ENCODE measurements at places on chromosomes 7 and 10.

GRCh38 chr10:114686013-114686412 lies 27.9 kb upstream of the ABLIM1 start:
- no peak for DNase-seq

DNA sequence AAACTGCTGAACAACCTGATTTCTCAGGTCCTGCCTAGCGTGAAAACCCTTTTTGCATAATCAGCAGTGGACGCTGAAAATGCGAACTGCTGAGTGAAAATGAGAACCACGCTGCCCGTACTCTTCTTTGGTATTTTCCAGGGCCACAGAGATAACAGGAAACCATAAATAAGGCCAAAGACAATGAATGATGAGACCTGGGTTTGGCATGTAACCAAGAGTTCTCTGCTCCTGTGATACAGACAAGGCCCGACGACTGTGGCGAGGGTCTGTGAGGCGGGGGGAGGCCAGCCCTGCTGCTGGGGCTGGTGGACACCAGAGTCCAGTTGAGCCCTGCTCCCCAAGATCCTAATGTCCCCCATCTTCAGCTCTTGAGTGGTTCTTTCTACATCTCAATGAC lies 236.0 kb downstream of the WDR11 start:
- DNase-seq = no peak

DNA sequence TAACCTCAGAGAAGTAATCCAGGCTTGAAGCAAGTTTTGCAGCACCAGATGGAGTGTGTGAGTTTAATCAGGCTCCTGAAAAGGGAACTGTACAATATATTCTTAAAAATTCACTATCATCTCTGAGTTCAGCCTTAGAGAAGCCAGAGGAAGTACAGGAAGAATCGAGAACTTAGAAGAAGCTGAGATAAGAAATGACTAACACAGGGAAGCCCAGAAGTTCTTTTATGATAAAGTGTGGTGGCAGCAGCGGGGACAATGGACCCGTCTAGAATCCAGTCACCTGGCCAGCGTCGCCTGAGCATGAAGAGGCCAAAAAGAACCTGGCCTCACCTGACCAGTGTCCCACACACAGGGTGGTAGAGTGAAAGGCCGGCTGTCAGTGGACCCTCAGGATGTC lies 161.0 kb downstream of the USP6NL start:
- DNase-seq = no peak

DNA sequence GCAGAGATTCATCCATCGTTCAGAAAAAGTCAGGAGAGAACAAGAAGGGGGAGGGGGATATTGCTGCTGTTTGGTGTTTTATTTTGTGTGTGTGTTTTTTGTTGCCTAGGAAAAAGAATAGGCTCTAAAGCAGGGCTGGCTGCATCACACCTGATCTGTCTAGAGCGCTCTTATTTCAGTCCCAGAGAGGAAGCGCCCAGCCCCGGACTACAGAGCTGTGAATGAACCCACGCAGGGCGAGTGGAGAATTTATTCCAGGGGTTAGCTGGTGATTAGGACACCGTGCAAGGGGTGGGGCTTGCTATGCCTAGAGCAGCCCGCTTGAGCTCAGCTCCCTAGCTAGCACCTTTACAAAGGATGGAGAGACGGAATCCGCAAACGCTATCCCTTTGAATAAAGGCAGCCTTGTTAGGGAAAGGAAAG lies 621 bp upstream of the FAM13C start:
- DNase-seq = peak; percentile 75

DNA sequence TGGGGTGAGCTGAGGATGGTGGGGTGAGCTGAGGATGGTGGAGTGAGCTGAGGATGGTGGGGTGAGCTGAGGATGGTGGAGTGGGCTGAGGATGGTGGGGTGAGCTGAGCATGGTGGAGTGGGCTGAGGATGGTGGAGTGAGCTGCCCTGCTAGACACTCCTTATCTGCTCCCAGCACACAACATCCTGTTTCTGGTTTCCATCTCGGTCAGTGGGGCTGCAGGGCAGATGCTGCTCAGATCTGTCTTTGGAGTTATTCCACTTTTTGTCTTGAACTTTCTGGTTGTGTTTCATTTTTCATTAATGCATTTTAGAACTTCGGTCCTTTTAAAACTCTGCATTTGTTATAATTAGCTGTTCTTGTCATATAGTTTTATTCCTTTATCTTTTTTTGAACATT lies 67.9 kb upstream of the ANTXRL start:
- no peak for DNase-seq

DNA sequence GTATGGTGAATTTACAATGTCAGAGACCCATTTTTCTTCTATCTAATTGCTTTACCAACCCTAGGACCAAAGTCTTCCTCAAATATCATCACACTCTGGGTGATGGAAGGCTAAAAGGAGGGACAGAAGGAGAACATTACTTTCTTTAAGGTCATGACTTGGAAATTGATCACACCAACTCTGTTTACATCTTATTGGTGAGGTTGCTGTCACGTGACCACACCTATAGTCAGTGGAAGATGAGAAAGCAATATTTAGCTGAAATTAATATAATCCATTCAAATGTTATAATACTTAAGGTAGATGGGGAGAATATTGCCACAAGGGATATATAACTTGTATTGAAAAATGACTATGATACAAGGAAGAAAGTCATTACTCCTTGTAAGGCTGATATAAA lies 183.6 kb upstream of the SMIM30 start:
- DNase-seq = no peak

DNA sequence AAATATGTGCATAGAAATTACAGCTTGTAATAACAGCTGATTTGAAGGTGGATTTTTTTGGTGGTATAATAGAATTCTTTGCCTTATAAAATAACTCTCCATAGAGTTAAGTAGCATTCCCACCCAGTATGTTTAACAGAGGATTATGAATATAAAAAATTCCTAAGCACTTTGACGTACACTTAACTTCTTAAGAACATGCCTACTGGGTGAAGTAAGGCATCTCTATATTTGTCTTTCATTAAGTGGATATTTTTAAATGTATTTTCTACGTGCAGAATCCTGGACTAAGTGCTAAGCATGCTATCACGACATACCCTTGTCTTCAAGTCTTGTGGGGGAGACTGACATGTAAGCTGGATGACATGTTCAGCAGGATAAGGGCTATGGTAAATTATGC lies 217.7 kb upstream of the BMPER start:
- DNase-seq = no peak

- DNase-seq = no peak
Observed at GRCh38 chr10:91694170-91694794, 61.4 kb upstream of the PPP1R3C start.
